Stimulated activated CD8-positive, alpha-beta memory T cell treated with anti-CD3 and anti-CD28 coated beads, Interleukin-7, amount 100 ng/mL, for 48 hours (primary cell): ENCODE measurements at places on chromosomes 1 and 21.

DNA sequence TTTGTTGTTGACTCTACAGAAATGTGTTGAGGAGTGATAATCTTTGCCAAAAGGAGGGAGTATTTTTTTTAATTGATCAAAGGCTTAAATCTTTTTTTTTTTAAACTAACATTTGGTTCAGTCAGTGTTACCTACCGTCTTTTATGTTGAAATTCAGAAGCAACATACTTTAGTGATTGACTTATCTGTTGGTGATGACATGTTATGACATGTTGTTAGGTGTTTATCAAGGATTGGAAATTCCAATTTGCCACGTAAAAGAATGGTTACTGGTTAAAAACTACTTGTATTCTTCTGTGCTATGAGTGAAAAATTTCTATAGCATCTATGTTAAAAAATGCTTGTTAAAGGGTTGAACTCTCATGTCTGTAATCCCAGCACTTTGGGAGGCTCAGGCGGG, 61.2 kb downstream of the DNM3 start:
- no peak for DNase-seq

GRCh38 chr1:91725989-91726721, 159.8 kb downstream of the TGFBR3 start:
- DNase-seq, result no peak

DNA sequence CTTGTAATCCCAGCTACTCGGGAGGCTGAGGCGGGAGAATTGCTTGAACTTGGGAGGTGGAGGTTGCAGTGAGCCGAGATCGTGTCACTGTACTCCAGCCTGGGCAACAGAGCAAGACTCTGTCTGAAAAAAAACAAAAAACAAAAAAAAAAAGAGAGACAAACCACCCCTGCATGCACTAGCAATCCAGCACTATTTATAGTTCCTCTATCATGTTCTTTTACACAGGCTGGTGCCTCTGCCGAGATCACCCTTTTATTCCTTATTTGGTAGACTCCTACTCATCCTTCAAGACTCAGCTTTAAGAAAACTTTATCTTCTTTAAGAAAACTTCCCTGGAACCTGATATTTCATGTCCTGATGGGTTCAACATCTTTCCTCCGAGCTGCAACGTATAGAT, 10.8 kb downstream of the FMO5 start:
- no peak for DNase-seq

DNA sequence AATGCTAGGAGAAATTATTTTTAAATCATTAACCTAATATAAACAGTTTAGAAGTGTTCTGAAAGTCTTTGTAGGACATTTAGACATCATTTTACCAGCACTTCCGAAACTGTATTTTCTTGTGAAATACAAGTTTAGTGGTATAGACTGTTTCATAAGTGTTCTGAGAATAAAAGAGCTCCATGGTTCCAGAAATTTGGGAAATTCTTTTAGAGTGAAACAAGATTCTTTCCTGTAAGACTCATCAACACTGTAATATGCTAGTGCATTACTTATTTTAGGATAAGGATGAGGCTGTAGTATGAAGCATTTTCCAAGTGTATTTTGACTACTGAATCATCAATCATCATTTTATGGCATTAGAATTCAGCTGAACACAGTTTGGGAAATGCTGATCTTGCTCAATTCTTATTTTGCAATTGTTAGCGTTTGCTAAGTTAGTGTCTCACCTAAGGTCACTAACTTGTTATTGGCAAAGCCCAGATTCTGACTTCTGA, 73.4 kb downstream of the CEP350 start:
- no peak for DNase-seq

GRCh38 chr1:27301582-27302199, 20.3 kb upstream of the TMEM222 start:
- DNase-seq, result no peak

- no peak for DNase-seq
These were observed 1.0 kb downstream of the S100A4 start for GRCh38 chr1:153544453-153545066.

- DNase-seq, result no peak
These were observed 115.5 kb downstream of the RERE start for GRCh38 chr1:8701794-8702471.

DNA sequence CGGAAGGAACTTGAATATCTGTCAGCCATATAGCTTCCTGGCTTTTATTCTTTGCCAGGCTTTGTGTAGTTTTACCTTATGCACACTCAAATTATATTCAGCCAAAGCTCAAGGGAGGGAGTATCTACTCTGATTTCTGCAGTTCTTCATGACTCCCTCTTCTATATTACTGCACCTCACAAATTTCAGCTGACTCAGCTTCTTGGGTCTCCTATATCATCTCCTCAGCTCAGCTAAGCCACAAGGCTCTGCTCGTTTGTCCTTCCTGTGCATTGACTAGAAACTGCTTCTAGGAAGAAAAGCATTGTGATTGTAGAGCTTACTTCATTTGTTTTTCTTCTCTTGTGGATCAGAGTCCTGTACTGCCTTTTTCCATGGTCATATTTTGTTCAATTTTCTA, 37.4 kb downstream of the BTBD8 start:
- DNase-seq, result no peak

DNA sequence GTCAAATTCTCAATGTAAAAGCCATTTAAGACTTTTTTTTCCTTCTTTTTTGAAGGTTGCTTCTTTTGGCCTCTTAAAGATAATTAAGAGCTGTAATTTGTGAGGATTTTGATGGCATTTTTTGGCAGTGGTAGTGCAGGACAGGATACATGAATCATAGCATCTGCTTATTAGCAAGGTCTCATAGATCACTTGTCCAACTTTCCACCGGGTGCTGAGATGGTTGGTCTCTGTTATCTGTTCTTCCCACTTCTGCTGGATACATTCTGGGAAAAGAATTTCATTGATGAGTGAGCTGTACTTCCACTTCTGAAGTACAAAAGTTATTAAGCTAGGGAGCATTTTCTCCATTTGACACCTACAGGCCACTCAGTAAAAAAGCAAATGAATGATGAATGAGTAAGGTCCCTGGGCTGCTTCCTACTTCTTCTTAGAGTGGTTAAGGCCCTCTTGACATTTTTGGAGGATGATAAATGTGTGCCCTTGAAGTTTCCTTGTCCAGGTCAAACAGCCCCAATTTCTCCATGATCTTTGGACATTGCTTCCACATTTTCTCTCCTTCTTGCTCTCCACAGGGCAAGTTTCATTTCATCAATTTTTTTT, 100.6 kb downstream of the ROR1 start:
- no peak for DNase-seq

DNA sequence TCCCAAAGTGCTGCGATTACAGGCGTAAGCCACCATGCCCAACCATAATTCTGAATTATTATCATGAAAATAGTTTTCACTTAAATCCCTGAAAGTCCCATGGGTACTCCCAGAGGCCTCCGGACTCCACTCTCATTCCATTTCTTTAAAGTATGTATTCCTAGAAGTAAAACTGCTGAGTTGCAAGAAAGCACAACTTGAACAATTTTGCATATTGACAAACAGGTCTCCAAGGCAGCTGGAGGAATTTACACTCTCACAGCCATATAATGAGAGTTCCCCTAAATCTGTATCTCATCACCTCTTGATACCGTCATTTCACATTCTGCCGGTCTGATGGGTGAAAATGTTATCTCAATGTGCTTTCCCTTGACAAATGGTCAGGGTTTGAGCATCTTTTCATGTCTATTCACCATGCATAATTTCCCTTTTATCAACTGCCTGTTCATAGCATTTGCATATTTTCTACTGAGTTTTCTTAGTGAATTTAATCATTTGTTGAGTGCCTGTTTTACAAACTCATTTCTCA, 129.4 kb downstream of the SMYD3 start:
- DNase-seq, result no peak

- no peak for DNase-seq
These were observed 29.9 kb upstream of the PLEKHM2 start for GRCh38 chr1:15654091-15654690.

- no peak for DNase-seq
These were observed 125.3 kb downstream of the TRABD2B start for GRCh38 chr1:47871799-47872353.

- no peak for DNase-seq
These were observed 13.9 kb upstream of the COL18A1 start for GRCh38 chr21:45390831-45391742.

DNA sequence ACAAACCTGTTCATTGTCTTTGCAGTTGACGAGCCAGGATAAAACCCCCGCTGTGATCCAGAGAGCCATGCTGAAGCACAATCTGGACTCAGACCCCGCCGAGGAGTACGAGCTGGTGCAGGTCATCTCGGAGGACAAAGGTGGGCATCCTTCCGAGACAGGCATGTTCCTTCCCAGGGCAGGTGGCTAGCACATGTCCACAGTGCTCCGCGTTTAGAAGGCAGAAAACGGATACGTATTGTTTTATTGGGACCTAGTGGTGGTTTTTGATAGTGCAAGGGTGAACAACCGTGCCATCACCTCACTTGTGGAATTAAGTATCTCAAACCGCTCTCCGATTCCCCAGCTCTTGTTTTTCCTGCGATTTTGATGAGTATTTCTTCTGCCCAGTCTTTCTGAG, 115.3 kb downstream of the COLGALT2 start:
- no peak for DNase-seq

GRCh38 chr1:198363625-198364151, 176.8 kb downstream of the ATP6V1G3 start:
- no peak for DNase-seq

DNA sequence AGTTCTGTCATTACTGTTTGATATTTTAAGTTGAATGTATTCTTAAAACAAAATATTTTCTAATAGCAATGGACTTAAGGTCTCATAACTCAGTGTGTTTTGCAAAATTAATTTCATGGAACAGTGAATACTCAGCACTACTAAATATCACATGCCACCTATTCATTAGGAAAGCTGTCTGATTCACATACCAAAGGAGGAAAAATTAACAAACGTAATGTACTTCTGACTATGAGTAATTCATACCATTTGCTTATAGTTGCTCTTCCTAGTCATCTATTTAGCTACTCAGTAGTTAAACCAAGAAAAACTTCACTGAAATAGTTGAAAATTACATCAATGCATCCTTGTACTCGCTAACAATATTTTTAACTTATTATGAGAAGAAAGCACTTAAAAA, 35.2 kb downstream of the TP53BP2 start:
- no peak for DNase-seq

- DNase-seq, result no peak
These were observed 57.5 kb downstream of the ERG start for GRCh38 chr21:38440746-38441145.

DNA sequence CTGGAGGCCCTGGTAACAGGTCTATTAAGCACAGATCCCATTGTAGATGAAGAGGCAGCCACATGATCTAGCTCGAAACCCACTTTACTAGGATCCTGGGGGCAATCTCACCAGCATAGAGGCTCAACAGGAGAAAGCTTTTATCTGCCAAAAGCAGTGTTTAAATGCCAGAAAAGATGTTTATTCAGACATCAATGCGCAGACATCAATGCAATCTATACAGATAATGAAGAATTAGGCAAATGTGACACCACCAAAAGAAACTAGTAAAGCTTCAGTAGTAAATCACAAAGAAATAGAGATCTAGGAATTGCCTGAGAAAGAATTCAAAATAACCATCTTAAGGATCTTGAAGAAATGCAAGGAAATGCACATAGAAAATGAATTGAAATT, 32.5 kb downstream of the OR6Y1 start:
- no peak for DNase-seq

DNA sequence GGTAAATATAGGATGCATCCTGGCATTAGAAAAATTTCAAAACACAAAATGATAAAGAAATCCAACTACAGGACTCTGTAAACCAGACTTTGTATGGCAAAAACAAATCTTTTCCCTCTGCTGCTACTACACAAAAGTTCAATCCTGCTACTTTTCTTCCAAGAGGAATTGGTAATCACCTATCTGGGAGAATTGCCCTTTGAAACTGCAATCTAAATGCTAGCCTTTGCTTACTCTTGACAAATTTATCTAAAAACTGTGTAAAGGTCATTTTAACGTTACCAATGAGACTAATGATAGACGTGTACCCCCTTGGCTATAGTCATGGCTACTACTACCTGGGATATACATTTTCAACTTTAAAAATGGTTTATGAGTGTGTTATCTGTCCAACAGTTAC, 837.9 kb upstream of the CXADR start:
- DNase-seq, result no peak

GRCh38 chr1:89962024-89962741, 32.7 kb upstream of the ZNF326 start:
- no peak for DNase-seq

DNA sequence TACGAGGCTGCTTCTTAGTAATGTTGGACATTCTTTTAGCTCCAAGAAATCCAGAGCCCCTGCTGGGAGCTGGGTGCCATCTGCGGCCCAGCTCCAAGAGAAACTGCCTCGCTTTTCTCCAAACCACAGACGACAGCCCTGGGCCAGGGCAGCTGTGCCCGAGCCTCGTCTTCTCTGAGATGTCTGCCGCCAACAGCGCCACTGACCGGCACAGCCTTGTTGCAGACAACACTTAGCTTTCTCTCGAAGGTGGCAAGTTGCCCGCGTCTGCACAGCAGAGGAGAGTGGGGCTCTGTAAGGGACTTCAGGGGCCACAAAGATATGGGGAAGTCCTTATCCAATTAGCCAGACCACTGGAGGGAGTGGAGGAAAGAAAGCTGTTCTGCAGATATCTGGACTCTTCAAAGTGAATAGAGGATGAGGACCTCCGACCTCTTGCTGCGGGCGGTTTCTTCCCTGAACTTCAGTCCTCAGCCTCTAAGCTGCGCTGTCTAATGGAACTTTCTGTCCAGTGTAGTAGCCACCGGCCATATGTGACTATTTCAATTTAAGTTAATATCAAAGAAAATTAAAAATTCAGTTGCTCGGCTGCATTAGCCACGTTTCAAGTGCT, 63.9 kb upstream of the DISP3 start:
- no peak for DNase-seq

- no peak for DNase-seq
These were observed 83.8 kb upstream of the ETS2 start for GRCh38 chr21:38721958-38722357.

GRCh38 chr1:76615253-76616035, 251.8 kb upstream of the ST6GALNAC5 start:
- no peak for DNase-seq

DNA sequence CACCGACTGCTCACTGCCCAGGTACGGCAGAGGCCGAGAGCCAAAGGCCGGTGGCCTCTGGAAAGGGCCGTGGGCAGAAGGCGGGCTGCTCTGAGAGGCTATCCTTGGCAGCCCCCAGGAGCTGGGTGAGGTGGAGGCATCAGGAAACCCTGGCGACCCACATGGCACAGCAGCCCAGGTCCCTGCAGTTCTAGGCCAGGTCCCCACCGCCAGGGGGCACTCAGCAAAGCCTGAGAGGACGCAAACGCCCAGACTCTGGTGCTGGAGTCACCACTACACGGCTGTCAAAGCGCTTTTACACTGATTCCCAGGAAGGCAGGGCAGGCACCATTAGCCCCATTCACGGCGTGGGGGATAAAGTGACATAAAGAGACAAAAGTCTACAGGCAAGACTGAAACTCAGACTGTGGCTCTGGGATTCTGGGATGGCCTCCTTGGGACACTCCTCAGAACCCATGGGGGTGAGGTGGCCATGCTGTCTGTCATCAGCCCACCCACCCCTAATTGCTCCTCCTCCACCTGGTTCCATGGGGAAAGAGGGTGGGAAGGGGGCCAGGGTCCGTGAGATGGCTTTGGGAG, 4.9 kb downstream of the PLEKHG5 start:
- DNase-seq, result peak; percentile 57

- DNase-seq, result no peak
These were observed 97.8 kb downstream of the BEND5 start for GRCh38 chr1:48678710-48679505.

- DNase-seq, result no peak
These were observed 195.0 kb downstream of the KCNK2 start for GRCh38 chr1:215277532-215277931.

GRCh38 chr1:201791779-201792173, 37.2 kb upstream of the IPO9 start:
- no peak for DNase-seq
